Activated CD4-positive, CD25-positive, alpha-beta regulatory T cell treated with anti-CD3 and anti-CD28 coated beads, Interleukin-2, amount 50 U/mL, for 72 hours (primary cell): ENCODE measurements at places on chromosomes 4 and X.

GRCh38 chr4:1250921-1251772 lies 2.2 kb upstream of the CTBP1 start:
- no peak for DNase-seq

DNA sequence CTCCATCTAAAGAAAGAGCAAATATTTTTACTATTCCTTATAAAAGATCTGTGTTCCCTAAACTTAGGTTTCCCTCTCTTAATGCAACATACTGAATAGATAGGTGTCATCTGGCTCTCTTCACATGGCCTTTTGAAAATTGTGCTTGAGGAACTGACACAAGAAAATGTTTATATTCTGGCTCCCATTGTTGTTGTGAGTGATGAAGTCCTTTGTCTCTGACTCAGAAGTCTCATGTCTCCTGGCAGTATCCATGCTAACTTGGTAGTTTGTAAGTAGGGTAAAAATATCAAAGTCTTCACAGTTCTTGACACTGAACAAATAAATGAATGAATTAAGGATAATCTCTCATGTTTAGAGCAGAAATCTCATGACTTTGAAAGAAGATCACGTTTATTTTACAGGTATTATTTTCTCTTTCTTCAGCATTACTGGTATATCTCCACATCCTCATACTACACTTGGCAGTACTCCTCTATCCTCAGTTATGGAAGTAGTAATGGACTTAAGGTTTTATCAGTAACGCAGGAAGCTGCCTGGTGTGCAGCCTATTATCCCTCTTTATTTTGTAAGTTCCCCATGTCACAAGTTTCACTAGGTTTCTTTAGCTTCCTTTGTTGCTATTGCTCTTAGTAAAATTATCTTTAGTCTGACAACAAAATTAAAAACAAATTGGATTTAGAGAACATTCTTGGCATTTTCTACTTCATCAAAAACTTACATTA lies 14.2 kb upstream of the PABPC4L start:
- no peak for DNase-seq

DNA sequence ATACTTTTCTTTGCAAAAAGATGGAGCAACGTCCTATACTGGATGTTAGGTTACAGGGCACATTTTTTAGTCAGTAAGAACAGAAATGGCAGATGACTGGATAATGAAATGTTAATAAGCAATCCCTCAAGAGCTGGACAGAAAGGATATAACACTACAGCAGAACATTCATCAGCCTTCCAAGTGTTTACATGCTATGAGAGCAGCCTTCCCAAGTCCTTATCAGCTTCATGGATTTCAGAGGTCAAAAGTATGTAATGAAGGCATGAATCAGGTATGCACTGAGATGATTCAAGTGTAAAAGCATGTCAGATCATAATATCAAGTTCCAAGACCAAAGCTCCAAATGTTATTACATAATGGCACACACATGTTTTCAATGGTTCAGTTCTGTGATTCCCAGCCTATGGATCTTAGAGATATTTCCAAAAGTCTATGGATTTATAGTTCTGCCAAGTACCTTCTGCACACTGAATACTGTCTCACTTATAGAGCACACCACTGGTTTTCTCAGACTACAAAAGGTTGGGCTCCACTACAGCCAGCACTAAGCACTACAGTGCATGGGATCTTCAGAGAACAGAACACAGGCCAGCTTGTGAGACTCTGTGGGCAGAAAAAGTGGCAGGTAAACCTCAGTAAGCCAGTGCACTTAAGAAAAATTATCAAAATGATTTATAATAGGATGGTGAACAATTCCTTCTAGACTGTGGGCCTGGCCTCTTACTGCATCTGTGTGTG lies 49.2 kb downstream of the GPC4 start:
- no peak for DNase-seq

DNA sequence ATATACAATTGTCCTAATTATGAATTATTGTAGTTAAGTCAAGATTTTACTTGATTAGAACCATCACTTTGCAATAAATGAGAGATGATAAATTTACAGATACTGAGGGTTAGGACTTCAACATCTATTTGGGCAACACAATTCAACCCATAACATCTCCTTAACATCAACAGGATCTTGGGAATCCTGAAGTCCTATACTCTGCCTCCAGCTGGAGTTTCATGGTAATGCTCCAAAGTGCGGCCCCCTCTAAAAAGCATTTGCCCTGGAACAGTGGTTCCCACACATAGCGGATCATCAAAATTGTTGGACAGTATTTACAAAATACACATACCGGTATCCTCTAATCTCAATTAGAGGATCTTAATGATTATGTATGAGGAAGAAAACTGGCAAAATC lies 618.6 kb downstream of the CENPC start:
- DNase-seq, result no peak

DNA sequence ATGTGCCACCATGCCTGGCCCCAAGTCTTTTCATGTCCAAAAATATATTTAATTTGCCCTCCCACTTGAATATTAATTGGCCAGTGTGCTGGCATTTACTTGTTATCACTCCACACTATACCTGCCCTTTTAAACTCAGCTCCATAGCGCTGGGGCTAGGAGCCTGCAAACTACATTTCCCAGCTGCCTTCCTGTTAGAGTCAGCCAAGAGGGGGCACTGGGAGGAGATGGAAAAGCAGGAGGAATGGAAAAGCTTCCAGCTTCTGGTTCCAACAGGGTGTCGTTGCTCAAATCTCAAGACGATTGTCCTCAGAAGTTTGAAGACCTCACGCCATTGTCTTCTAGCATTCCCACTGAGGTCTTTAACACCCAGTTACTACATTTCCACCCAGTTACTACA lies 315.5 kb downstream of the BCOR start:
- no peak for DNase-seq

DNA sequence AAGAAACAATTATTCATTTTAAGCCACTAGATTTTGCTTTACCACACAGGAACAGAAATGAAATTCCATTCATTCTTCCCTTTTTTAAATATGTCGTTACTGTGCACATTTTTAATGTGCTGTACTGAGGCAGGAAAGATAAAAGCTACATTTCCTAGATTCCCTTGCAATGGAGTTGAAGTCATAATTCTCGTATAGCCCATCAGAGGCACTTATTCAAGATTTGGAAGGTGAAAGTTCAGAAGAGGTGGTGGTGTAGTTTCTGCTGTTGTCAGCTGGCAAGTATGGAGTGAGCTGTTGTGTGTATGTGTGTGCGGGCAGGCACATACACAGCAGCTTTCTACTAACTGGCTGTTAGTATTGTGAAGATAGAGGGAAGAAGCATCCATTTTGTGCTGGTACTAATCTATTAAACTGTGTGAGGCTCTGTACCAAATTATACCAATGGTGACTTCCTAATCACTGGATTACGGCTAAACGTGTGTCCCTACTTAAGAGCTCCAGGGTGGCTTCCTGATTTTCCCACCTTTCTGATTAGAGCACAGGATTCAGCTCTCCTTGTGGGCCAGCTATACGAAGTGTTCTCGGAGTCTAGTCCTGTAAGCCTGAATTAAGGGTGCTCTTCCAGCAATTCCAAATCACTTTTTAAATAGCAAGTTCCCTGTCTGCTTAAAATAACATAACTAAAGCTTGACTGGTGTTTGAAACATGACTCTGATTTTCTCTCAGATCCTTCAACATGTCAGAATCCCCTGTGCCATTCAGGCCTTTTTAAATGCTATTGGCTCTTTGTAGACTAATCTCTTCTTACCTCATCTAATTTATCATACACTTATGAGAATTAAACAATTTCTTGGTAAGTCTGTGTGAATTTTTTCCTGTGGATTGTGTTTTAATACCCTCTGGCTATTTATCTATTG lies 43.8 kb downstream of the PDS5A start:
- no peak for DNase-seq

- DNase-seq, result no peak
Measured at GRCh38 chr4:29717287-29718057, 1002.7 kb upstream of the PCDH7 start.

DNA sequence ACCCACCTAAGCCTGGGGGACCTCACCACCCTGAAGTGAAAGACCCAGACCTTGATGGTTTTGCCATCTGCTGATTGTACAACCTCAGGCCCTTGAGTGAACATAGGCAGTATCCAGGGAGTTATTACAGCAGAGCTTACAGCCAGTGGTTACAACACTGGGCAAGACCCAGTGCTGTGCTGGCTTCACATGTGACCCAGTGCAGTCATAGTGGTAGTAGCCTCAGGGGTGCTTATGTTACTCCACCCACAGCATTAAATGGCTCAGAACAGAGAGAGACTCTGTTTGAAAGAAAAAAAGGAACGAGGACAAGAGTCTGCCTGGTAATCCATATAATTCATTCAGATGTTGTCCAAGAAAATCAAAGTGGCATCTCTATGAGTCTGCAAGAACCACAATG lies 45.2 kb upstream of the DACH2 start:
- DNase-seq, result no peak

- DNase-seq, result no peak
Measured at GRCh38 chr4:154390324-154390723, 101.3 kb downstream of the DCHS2 start.

- no peak for DNase-seq
Measured at GRCh38 chr4:20288047-20288650, 36.4 kb downstream of the SLIT2 start.

GRCh38 chr4:19748519-19749479 lies 502.9 kb upstream of the SLIT2 start:
- DNase-seq, result no peak
